ENCODE measurements at places on chromosomes 5 and 9.

DNA sequence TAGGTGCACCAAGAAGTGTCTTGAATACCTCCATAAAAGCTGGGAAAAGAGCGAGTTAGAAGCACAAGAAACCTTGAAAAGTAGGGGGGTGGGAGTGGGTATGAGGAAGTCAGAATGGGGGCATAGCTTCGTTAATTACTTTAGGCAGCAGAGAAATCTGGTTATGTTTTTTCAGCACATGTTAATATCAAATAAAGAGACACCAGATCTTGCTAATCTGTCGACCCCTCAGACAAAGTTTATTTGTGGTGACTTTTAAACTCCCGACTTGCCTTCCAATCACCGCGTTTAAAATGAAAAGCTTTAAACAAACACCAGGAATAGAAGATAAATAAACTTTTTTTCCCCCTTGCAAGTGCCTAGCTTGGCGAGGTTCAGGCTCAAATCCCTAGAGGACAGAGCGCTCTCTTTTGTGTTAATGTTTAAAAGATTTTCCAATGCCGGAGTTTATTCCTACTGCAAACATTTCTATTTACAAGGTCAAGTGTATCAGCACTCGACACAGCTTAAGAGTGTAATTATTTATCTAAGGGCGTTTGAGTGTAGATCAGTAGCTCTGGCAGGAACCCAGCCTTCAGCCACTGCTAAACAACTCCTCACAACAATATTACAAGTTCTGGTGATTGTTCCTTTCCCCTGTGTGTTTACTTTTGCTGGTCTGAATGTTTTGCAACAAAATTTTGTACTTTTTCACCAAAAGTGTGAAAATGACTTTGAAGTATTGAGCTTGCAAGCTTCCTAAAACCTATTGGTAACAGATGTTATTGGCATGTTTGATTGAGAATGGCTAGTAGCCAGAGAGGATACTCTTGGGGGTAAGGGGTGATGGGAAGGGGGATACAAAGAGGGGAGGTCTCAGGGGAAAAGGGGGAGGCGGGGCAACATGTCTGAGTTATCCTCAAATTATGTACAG is 3.8 kb downstream of the GAS1 start:
- DNase-seq: no peak

- no peak for DNase-seq
These were observed 379.1 kb downstream of the DMRT2 start for GRCh38 chr9:1429297-1429696.

GRCh38 chr5:111511831-111512374 is 432 bp downstream of the STARD4 start:
- DNase-seq: no peak

DNA sequence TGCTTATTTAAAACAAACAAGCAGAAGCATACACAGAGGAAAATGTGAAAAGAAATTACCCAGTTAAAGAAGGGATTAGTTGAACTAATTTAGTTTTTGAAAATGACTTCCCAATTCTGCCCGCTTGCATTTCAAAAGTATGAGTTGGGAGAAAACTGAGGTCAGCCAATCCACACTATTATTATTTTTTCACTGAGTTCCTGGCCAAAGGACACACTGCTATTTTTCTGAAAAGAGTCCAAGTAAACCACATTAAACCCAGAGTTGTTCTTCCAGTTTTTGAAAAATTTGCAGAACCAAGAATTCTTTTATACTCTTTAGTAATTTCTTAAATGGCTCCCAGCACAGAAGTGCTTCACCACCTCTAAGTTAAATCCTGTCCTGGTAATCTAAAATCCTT is 7.5 kb downstream of the SMU1 start:
- DNase-seq: no peak

- DNase-seq: no peak
These were observed 6.0 kb downstream of the POU5F2 start for GRCh38 chr5:93735378-93735777.

GRCh38 chr5:126503602-126504104 is 80.4 kb downstream of the GRAMD2B start:
- DNase-seq: no peak

GRCh38 chr9:106691627-106692026 is 171.3 kb upstream of the ZNF462 start:
- DNase-seq: no peak

DNA sequence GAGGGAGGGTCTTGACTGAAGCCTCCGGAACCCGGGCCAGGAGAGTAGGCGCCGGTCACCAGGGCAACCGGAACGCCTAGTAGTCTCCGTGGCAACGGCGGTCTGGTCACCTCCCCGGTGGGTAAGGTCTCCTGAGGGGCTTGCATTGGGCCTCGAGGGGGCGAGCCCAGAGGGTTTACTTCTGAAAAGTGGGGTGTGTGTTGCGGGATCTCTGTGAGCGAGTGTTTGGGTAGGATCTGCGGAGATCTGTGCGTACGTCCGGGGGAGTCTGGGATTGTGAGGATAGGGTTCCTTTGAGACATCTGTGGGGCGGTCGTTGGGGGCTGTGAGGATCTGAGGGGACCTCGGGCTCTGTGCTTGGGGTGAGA is at the start of gene FAM221B:
FAM221B (minus strand) TSS at position 17 of the 368 bp plus-strand sequence. CDS start 2,571 bp downstream, outside the sequence.
- no peak for DNase-seq

DNA sequence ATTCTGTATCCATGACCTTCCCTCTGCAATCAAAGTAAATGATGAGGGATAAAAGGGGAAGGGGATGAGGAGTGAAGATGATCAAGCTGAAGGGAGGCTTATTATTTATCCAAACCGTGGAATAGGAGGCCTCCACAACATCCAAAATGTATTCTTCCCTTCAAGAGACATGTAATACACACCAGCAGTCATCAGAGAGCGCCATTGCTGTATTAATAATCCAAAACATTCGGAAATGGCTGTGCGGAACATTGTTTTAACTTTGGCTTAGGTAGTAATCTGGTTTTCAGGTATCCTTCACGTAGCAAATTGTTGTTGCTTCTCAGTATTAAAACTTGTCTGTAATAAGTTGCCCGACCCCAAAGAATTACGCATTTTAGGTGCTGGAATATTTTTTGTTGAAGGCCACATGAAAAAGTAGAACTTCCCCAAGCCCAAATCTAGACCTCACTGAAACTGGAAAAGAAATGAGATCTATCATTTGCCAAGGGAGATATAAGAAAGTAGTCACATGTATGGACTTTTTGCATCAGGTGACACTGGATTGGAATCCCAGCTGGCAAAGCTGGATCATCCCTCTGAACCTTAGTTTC is 2.6 kb upstream of the BOD1 start:
- peak; percentile 36 for DNase-seq

GRCh38 chr5:97554977-97555643 is 372.1 kb upstream of the RIOK2 start:
- DNase-seq: no peak

GRCh38 chr5:180548563-180548962 is 42.7 kb downstream of the SCGB3A1 start:
- no peak for DNase-seq

GRCh38 chr9:7119612-7120011 is 361.8 kb downstream of the KDM4C start:
- no peak for DNase-seq

DNA sequence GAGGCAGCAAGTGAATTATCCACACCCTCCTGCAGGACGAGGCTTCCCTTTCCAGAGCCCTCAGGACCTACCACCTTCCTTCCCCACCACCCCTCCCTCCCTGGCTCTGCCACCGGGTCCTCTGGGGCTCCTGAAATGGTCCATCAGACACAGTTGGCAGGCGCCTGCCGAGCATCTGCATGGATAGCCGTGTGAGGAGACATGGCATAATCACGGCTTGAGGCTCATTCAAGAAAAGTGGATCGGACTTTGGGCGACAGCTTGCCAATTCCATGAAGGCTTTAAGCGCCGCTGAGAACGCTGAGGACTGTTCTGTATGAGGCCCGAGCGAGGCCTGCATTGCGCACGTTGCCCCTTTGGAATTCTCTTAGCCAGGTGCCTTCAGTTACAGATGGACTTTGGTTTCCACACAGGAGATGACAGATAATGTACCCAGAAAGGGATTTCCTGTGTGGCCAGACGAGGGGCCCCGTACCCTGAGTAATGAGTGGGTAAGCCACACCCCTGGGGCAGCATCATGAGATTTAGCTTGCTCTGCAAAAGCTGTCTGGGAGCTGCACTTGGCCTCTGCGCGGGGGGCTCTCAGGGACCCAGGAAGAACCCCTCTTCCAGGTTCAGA is 179.8 kb downstream of the OLFM1 start:
- no peak for DNase-seq

- DNase-seq: no peak
These were observed 288.1 kb upstream of the EFNA5 start for GRCh38 chr5:107958861-107959260.

DNA sequence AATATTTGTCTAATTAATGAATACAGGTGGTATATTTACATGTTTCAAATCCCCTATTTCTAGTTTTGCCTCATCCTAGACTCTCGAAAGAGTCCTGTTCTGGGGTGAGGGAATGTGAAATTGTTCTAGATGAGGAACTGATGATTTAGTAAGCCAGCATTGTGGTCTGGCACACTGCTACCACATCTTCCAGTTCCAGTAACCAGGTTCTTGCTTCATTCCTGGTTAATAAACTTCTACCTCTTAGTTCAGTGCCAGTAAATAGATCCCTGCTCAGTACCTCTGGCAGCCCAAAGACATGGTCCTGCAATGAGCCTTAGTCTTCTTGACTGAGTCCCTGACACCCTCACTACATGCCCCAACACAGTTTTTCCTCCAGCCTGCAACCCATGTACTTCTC is 207.7 kb downstream of the SREK1 start:
- DNase-seq: no peak

- DNase-seq: no peak
These were observed 25.7 kb upstream of the IL9 start for GRCh38 chr5:135921388-135921787.

DNA sequence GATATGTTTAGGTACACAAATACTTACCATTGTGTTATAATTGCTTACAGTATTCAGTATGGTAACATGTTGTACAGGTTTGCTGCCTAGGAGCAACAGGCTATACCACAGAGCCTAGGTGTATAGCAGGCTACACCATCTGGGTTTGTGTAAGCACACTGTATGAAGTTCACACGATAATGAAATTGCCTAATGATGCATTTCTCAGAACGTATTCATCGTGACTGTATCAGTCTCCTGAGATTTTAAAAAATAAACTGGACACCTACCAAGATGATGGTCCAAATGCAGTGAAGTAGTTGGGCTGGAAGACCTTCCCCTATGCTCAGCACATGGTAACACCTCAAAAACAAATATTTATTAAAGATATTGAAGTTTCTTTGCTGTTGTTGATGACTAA is 103.3 kb upstream of the NFIB start:
- DNase-seq: no peak

DNA sequence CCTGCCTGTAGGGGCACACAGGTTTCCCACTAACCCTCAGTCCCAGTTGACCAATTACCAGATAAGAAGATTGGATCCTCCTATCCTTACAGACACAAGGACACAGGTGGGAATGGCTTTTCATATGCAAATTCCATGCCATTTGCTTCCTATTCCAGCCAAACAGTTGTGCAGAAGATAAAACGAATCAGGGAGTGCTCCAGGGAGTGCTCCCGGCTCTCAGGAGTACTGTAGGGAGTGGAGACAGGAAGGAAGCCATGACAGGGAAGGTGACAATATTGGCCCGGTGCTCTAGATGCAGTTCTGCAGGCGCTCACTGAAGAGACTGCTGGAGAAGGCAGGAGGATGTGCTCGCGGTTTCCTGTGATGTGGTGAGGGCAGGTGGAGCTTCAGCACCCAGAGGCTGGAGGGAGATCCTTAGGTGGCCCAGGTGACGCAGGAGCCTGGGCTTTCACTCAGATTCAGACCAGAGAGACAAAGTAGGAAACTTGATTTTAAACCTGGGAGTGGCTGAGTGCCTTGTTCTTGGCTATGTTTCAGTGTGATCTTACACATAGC is 260.0 kb downstream of the AUH start:
- no peak for DNase-seq
